ENCODE measurements at places on chromosomes 7 and 10.
A peak's percentile ranks its signal among the peaks of the same experiment; 100 is the strongest.

DNA sequence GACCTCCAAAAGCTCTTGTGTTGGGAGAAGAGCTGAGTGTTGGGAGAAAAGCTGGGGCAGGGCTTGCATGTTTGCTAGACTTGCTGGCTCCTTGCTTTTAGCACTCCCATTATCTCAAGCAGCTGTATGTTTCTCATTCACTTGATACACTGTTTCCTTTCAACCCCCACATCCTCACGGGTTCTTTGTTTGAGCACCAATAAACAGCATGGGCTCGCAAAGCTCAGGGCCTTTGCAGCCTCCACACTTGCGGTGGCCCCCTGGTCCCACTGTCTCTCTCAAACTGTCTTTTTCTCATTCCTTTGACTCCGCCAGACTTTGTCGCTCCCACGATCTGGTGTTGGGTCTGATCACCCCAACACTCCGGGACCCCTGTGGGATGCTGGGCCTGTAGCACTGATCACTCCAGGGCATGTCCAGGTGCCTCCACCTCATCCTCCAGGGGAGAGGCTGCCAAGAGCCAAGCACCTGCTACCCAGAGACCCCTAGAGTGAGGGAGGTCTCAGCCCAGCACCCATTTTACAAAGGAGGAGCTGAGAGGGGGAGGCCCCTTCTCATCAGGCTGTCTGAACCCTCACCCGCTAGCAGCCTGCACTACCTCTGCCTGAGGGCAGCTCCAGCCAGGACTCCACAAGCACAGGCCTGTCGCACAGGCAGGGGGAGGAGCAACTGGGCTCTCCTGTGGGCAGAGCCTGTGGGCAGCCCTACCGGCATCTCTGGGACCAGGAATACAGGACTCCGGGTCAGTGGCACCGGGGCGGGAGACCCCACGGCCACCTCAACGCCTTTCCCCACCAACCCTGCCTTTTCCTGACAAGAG is 49.1 kb upstream of the MSMB start:
- no peak for DNase-seq

DNA sequence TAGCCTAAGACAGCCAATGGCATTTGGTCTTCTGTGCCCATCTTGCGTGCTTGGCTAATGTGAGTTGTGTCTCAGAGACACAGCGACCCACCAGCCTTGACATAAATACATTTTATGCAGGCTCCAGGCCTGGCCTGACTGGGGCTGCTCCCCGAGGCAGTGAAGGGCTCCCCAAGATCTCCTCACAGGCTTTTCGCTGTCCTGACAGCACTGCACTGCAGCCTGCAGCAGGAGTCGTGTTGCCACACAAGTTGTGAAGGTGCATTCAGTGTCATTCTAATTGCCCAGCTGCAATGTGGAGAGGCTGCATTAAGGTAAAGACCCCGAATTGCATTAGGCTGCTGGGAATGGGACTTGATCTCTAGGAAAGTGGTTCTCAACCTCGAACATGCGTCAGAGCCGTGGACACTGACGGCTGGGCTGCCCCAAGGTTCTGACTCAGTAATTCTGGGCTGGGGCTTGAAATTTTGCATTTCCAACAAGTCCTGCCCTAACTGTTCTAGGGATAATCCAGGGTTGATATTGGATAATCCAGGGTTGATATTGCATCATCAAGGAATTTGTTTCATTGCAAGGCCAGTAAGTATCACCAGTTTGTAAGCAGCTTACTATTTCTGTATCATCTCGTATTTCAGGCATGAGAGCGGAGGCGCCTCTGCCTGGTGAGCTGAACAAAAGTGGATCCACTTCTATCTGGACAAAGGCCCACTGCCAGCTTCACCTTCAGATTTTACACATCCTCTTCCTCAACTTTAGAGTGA is 108.7 kb upstream of the INSIG1 start:
- no peak for DNase-seq

- no peak for DNase-seq
Observed at GRCh38 chr7:108326938-108327337, 129.3 kb downstream of the NRCAM start.

DNA sequence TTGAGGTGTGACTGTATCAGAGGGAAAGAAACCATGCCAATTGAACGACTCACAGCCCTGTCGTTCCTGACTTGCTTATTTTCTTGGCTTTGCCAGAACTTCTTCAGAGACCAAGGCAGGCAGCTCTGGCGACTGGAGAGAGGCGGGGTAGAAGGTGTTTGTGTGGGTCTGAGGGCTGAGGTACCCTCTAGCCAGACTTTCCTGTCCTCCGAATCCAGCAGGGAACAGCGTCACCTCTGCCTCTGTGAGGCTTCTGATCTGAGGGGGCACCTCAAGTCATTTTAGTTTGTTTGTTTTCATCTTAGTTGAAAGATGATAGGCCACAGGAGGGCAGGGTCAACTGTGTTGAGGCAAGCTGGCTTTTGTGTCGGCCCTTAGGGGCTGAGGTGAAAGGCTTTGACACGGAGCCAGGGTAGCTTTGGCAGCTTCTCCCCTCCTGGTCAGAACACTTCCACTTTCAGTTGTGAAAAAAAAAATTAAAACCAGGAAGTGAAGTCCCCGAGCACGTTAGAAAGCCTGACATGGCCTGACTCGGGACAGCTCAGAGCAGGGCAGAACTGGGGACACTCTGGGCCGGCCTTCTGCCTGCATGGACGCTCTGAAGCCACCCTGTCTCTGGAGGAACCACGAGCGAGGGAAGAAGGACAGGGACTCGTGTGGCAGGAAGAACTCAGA is 1.9 kb downstream of the ACSL5 start:
- peak; percentile 65 for DNase-seq

- DNase-seq = no peak
Observed at GRCh38 chr7:43760861-43761260, 2.4 kb downstream of the BLVRA start.

- no peak for DNase-seq
Observed at GRCh38 chr7:17668122-17668521, 272.2 kb downstream of the SNX13 start.

- DNase-seq = no peak
Observed at GRCh38 chr10:4154191-4154715, 369.2 kb upstream of the KLF6 start.

DNA sequence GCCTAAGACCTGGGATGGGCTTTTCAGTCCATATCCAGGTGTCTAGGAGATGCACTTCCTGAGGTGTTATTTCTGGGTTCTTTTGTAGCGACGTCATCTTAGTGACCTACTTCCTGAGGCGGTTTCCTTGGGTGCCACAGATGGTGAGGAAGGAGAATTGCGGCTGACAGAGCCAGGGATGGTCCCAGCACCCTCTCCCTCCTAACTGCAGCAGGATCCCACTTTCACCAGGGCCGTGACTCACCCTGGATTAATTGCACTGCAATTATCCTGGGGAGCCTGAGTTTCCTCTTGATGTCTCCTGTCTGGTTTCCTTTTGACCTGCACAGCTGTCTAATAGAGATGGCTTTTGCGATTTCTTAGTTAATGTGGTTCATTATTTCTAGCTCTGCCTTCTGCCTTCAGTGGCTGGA is 271.7 kb downstream of the TCF7L2 start:
- no peak for DNase-seq

GRCh38 chr10:99854860-99855259 is 72.4 kb downstream of the ABCC2 start:
- DNase-seq = no peak

DNA sequence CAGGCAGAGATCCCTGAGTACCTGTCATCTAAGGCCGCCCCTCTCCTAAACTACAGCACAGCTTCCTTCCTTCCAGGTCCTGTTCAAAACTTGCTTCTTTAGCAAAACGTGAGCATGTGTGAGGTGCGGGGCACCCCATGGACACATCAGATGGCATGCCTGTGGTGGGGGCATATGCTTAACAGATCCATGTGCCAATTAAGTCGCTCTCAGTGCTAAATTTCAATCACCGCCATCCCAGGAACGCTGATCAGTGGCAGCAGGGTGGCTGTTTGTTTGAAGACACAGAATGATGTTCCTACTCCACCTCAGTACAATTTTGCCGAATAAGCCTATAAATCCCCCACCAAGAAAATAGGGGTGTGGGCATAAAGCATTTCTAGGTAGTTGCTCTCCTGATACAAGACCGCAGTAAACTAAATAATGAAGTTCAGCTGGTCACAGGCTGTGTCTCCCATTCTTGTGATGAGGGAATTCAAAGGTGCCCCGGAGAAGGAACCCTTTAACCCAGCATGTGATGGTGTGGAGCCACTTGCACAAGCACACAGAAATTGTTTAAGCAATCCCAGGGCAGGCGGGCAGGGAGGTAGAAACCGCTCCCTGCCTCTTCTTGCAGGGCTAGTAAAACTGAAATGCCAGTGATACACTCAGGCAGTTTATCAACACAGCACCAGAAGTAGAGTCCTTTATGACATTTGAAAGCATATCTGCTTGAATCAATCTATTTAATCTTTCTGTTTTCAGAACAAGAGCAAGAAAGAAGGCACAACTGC is 205.7 kb downstream of the SORCS1 start:
- DNase-seq = no peak

DNA sequence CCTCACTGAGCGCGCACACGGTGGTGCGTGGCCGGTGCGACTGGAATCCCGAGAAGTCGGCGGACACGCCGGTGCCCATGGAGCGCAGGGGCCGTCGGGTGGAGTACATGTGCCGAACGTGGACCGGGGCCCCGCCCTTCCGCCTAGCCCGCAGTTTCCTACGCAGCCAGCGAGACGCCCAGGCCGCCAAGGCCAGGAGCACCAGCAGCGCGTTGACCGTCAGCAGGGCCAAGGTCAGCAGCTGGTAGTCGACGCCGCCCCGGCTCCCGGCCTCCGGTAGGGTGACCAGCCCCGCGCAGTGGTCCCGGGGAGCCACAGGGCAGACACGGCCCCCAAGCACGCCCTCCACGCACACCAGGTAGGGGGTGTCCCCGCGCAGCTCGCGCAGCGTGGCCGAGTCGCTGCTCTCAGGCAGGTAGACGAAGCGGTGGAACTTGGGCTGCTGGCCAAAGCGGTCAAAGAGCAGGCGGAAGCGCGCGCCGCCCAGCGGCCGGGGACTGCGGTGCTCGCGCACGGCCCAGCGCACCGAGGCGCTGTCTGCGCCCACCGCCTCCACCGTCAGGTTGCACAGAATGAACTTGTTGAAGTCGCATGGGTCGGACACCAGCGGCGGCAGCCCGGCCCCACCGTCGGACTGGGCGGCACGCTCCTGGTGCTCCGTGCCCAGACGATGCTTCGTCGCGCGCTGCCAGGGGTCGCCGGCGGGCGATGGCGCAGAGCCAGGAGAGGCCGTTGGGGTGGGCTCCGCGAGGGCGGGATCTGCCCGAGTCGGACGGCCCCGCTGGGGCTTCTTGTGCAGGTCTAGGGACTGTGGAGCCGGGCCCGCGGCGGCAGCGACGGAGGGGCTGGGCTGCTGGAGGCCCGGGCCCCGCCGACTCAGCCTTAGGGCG is 2.2 kb downstream of the TRIL start:
- no peak for DNase-seq

GRCh38 chr10:44813201-44813600 is 97.9 kb upstream of the TMEM72 start:
- no peak for DNase-seq

GRCh38 chr10:76299501-76299900 is 868.1 kb downstream of the LRMDA start:
- DNase-seq = no peak

GRCh38 chr10:70135046-70135445 is 2.4 kb upstream of the AIFM2 start:
- no peak for DNase-seq
